ENCODE measurements at places on chromosomes 11 and 22.
A peak's percentile ranks its signal among the peaks of the same experiment; 100 is the strongest.

GRCh38 chr11:130314184-130314749, 450 bp downstream of the ZBTB44 start:
- DNase-seq, result peak; percentile 85

DNA sequence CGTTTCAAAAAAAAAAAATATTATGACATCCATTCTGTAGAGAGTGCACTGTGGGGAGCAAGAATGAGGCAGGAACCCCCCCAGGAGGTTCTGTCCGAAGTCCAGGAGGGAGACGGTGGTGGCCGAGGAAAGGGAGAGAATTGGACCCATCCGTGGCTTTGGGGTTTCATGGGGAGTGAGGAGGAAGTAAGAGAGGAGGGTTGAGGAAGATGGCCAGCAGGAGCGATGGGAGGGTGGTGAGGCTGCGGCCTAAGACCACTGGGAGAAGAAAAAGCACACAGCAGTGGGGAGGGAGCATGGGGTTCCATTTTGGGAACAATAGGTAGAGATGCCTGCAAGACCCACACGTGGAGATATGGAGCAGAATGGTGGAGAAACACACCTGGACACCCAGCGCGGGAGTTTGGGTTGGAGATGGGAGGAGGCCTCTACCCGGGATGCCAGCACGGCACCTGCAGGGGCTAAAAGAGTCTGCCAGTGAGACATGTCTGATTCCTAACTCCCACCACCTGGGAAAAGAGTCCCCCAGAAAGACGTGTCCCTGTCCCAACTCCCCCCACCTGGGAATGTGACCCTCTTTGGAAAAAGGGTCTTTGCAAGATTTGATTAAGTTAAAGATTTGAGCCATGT, 72.5 kb upstream of the SHANK2 start:
- DNase-seq, result no peak

- DNase-seq, result no peak
These were observed 189.2 kb downstream of the EFCAB6 start for GRCh38 chr22:43622886-43623285.

DNA sequence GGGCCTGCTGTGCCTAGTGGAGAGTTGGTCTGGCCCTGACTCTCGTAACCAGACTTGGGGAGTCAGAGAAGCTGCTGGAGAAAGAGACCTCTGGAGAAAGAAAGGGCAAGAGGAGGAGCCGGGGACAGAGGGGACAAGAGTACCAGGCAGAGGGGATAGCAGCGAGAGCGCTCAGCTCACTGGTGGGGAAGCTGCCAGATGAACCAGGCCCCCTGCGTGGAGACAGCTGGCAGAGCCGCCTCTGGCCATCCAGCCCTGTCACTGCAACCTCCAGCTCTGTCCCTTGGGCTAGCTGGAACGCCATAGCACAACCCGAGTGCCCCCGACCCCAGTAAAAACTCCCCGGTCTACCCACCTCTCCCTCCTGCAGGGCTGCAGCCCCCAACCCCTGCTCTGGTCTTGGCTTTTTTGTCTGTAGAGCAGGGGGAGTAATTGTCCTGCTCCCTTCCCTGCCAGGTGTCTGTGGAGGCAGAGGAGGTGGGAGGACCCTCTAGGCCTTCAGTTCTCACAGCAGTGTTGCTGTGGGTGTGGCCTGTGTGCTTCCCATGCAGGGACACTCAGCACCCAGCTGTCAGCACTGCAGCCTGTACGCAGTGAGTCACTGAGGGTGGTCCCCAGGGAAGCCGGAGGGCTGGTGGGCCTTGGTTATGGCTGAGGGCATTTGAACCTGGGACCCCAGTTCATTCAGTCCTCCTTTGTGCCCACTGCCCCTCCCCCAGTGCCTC, 4.8 kb upstream of the SUN2 start:
- DNase-seq, result no peak

- no peak for DNase-seq
These were observed 2.4 kb upstream of the CHID1 start for GRCh38 chr11:913043-913442.

- no peak for DNase-seq
These were observed 185.3 kb downstream of the FAT3 start for GRCh38 chr11:92409956-92410355.

GRCh38 chr11:28910926-28911325, 802.7 kb downstream of the METTL15 start:
- DNase-seq, result no peak

- DNase-seq, result no peak
These were observed 630 bp downstream of the PIK3IP1 start for GRCh38 chr22:31291481-31292235.

DNA sequence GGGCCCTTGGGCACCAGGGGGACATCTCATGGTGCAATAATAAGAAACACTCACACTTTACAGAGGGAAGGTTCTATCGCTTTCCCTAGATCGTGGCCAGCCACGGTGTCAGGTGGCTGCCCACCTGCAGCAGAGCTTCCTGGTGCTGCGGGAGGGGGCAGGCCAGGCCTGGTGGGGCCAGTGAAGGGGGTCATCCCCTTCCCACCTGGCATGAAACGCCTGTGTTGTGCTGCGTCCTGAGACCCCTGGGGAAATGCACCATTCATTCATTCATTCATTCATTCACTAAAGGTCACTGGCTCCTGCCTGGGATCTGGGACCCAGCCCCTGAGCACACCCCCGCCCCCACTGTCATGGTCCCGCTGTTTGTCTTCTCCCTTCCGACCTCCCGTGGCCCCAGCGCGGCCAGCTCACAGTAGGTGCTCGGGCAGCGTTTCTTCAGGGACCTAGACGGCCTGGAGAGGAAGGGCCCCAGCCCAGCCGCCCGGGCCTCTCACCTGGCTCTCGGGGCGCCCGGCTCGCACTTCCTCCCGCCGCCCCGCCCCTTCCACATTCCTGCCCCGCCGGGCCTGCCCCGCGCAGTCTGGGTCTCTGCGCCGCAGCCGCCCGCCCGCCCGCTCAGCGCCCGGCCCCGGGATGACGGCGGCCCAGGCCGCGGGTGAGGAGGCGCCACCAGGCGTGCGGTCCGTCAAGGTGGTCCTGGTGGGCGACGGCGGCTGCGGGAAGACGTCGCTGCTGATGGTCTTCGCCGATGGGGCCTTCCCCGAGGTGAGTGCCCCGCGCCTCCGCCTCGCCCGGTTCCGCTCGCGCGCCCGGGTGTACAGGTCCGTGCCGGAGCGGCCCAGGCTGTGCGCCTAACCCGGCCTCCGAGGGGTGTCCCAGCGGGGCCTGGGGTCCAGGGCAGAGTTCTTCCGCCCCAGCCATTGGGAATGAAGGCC, at the start of gene RHOD:
Gene RHOD (plus strand): TSS at position 581 of the 938 bp plus-strand sequence. CDS start 56 bp downstream, at position 637.
- peak; percentile 92 for DNase-seq

- peak; percentile 69 for DNase-seq
These were observed 1236.4 kb downstream of the FAM181B start for GRCh38 chr11:81497202-81497804.

GRCh38 chr11:112665291-112665690, 295.9 kb upstream of the NCAM1 start:
- DNase-seq, result no peak

DNA sequence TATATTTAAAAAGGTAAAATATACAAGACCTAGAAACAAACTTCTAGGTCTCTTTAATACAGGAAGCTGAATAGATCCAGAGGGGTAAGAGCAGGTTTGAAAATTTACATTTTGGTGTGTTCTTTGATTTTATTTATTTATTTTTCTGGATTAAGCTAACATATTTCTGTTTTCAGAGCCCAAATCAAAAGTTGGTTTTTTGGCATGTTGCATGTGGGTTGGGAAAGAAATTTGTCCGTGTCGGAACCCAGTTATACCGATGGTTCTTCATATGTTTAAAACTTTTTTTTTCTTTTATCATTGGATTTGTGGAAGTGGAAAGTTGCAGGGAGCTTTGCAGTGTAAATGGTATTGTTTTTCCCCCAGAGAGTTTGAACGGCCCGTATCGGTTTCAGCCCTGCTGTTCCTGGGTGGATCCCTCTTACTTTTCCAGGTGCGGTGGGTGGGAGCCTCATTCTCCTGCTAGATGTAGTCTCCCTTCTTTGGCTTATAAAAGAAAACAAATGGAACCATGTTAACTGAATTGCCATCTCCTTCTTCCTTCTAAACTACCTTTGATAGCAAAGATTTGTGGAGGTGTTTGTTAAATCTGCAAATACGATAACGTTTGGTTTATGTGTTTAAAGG, 746 bp downstream of the CTNND1 start:
- DNase-seq, result no peak

DNA sequence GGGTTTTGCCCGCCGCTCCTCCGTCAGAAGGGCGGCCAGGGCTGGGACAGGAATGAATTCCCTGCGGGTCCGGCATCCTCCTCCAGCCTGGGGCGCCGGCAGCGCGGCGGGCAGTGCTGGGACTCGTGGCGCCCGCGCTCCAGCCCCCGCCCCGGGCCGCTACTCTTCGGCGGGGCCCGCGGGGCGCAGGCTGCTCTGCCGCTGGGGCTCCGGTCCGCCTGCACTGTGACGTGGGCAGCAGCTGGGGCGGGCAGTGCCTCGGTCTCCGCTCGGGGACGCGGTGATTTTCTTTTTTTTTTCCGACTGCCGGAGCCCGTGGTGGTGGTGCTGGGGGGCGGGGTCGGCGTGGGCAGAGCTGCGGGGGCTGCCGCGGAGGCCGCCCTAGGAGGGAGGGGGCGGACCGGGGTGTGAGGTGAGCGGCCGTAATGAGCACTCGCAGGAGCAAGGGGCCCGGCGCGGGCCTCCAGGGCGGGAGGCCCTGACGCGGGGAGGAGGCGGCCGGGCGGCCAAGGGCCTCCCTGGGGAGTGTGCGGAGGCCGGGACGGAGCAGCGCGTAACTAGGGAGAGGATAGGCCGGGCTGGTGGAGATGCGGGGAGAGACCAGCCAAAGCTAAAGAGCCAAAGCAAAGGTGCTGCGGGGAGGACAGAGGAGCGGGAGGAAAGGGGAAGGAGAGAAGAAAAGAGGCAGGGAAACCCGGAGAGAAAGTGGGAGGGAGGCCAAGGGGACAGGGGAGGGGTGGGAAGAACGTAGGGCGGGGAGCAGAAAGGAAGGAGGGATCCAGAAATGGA, 73.3 kb upstream of the ZBED5 start:
- peak; percentile 82 for DNase-seq

GRCh38 chr11:89147229-89147628, 30.4 kb upstream of the TYR start:
- DNase-seq, result no peak

DNA sequence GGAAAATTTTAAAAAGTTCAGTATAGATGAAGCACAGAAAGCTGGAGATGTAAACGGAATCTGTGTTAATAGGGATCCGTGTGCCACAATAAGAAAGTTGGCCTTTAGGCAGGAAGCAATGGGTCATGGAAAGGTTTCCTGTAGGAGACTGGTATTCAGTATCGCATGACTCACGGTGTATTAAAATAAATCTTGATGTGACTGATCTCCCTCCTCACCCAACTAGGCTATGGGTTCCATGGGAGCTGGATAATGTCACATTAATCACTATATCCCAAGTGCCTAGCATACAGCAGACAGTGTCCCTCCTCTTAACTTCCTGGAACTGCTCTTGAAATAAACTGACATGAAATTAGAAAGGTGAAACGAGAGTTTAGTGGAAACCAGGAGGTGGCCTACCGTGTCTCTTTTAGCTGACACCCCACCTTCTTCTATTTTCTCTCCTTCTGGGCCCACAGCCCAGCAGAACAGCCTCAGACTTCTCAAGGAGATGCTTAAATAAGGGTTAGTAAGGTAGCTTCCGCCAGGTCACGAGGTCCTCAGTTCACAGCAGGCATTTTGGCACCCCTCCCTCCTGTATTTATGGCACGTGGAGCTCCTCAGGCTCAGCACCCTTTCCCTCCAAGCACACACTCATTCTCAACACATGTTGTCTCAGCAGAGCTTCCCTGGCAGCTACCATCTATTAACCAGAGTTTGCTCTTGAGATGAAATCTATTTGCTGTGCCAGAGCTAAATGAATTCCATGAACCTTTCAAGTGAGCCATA, 118.8 kb downstream of the NXPE2 start:
- no peak for DNase-seq

DNA sequence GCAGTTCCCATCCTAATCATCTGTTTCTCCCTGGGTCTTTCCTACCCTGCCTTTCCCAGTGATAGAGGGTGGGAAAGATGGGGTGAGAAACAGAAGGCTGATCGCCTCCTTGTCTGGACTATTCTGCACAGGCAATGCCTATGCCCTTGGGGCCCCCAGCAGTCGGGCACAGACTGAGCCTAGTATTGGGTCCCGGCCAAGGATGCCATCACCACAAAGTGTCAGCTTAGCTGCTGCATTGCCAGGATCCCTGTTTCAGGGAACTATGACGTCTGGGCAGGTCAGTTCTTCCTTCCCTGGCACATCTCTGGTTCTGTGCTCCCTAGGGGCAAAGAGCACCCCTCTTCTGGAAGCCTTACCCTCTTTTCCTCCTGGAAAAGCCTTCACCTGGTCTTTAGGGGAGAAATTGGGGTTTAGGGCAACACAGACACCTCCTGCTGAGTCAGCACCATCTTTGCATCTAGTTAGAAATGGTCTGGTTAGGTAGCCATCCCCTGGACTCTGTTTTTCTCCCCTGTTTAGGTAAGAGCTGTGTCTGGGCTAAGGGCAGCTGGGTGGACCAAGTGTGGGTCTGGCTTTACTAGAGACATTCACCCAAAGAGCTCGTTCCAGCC, 2.1 kb downstream of the ADAMTS8 start:
- DNase-seq, result no peak

DNA sequence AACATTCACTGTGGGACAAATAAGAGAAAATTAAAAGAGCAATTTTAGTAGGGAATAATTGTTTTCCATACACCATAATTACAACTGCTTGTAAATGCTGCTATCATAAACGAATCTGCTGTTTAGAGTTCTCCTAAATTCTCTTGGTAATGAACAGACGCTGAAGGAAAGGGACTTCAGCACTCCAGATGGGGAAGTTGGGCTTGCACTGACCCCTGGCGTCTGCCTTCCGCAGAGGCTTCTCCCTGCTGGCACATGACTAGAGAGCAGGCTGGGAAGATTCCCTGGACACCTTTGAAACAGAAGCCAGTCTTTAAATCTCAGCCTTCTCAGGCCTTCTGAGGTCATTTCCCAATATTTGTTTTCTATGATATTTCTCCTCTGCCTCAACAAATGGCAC, 84.1 kb downstream of the NXPE2 start:
- DNase-seq, result peak; percentile 78

DNA sequence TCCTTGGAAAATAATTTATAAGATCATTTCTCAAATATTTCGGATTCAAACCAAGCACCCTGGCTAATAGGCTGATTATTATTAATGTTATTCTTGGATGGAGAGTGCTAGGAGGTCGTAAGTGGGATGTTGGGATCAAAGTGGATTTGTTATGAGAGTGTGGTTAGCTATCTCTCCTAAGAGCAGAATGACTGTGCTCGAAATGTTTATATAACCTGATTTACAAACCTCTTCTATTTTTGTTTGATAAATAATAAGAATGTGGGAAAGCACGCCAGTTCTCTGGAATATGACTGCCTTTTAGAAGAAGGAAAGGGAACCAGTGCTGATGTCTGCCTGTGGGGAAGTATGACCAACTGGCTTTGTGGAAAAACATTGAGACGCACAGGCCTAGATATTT, 527.5 kb downstream of the NTM start:
- no peak for DNase-seq

Measured in Caco-2 (cell line).